ENCODE measurements at places on chromosomes 3 and 15.
A peak's percentile ranks its signal among the peaks of the same experiment; 100 is the strongest.

GRCh38 chr3:190131329-190131728 lies 10.6 kb upstream of the P3H2 start:
- no peak for DNase-seq

- DNase-seq, result peak; percentile 84
Observed at GRCh38 chr3:197516517-197516889, 39.3 kb downstream of the BDH1 start.

DNA sequence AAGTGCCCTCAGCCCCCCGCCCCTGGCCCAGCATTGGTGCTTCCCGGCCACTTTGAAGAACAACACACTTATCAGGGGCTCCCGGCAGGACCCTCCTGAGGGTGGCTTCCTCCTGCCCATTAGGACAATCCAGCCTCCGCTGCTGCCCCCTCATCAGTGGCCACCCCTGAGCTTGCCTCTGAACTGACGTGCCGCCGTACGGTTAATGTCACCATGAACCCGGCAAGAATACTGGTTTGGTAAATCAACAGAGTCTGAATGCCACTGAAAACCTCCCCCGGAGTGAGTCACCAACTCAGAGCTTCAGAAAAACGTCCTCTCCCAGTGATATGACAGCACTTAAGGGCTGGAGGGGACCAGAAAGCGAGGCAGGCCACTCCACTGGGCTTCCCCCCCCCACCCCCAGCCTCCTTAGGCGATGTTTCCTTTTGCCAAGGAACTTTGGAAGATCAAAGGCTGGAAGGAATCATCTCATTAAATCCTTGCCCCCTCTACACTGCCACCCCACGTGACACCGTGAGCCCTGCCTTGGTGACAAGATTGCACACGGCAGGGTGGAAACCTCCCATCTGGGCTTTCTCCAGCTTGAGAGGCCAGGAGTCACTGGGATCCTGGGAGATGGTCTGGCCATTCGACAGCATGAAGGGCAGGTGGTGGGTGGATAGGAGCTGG lies 142.1 kb downstream of the NUP210 start:
- no peak for DNase-seq

- DNase-seq, result no peak
Observed at GRCh38 chr15:73870700-73871408, 2.5 kb upstream of the TBC1D21 start.

DNA sequence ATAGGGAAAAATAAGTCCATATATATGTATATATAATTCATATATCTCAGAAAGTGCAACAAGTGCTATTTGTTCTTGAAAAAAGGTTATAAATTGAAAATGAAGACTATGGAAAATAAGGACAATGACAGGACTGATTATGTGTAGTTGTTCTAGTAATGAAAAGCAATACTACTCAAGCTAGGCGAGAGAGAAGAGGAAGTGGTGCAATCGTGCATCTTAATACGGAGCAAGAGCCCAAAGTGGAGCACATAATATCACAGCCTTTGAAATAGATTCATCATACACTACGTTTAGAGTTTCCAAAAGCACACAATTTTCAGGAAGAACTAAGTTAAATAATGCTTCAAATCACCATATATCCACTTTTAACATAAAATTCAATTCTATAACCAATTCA lies 87.9 kb downstream of the ULK4 start:
- no peak for DNase-seq

DNA sequence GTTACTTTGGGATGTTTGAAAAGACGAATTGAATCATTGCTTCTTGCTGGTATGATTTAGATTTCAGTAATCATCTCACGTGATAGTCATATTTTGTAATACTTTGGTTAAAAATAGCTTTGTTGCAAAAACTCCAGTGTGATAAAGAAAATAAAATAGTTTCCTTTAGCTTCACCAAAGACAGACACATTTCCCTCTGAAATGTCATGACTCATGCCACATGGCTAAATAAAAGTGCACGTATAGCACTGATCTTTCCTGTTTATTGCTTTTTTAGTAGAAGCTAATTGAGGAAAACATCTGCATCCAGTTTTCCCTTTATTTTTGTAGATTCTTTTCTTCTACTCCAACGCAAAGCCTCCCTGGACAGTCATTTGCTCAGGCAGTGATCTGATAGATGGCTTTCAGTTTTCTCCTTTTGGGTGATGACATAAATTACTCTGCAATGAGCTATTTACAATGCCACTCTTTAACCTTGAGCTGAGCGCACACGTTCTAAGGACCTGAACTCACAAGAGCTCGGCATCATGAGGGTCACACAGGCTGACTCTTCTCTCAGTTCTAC lies 84.9 kb downstream of the ARNT2 start:
- peak; percentile 94 for DNase-seq

- no peak for DNase-seq
Observed at GRCh38 chr15:80404761-80405553, 775 bp downstream of the ARNT2 start.

- DNase-seq, result no peak
Observed at GRCh38 chr3:110783541-110783940, 288.1 kb upstream of the NECTIN3 start.

DNA sequence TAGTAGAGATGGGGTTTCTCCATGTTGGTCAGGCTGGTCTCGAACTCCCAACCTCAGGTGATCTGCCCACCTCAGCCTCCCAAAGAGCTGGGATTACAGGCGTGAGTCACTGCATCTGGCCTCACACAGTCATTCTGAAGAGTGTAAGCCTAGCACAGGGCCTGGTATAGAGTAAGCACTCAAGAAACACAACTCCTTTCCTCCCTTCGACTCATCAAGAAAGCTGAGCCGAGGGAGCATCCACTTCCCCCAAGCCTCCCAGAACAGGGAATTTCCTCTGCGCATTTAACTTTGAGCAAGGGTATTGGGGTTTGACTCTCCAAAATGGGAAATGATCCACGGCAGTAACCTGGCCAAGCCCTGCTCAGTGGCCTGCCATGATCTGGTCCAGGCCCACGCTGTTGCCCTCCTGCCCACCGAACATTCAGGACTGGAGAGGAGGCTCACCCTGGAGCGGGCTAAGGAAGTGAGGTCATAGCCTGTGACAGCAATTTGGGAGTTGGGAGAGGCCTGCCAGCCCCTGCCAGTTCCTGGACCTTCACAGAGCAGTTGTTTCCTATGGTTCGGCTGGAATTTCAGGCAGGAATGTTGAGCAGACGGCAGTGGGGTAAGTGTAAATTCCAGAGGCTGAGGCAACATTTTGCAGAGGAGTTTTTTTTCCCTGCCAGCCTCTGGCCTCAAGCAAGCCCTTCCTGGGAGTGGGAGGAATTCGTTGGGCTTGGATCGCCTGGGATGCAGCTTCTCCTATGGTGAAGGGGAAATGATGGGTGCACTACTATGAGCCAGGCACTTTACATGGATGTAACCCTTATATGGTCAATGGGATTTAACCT lies 21.2 kb upstream of the SMAD3 start:
- DNase-seq, result peak; percentile 96

DNA sequence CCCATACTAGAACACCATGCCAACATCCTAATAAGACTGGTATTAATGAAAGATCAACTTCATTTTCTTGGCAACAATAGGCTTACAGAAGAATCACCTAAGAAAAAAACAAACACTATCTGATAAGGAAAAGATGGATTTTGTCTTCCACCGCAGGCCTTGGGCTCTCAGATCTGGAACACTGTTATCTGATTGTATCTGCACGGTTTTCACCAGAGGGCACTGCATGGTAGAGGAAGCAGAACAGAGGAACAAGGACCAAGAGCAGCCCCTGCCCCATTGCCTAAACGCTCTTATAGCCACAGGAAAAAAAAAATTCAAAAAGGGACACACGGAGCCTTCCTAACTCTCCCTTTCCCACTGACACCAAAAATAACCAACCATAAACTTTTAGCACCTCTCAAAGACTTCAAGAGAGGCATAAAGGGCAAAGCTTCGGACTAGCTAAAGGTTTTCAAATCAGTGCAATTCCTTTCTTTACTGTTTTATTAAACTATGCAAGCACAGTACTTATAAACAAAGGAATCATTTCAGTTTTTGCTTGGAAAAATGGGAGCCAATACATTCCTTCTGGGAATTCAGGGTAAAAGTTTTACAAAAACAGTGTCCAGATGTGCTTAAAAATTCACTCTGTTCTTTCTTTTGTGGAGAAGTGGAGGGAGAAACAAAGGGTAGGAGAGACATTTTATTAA lies 23.3 kb downstream of the IL17RD start:
- DNase-seq, result no peak

DNA sequence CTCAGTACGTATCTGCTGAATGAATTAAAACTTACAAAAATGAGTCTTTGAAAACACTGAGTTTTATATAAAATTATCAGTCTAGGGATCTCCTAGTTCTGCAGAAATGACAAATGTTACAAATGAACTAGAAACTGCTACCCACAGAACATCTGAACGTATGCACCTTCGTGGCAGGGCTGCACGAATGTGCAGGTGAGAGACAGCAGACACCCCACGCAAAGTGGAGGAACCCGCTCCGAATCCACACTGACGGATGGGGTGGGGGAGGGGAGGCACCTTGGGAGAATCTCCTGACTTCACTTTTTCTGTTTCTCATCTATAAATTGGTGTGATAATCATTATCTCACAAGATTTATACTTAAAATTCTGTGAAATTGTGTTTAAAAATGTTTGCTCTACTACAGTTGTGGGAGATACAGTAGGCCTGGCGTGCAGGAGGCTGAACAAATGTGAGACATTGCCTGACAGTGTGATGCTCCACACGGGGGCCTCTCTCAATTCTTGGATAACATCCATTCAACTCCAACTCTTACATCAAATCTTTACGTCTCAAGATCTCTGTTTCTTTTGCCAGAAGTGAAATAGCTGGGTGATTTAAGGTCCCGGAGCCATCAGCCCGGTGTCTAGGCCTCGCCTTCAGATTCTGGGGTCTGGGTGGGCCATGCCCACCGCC lies 86.9 kb downstream of the ATP10A start:
- DNase-seq, result peak; percentile 10

DNA sequence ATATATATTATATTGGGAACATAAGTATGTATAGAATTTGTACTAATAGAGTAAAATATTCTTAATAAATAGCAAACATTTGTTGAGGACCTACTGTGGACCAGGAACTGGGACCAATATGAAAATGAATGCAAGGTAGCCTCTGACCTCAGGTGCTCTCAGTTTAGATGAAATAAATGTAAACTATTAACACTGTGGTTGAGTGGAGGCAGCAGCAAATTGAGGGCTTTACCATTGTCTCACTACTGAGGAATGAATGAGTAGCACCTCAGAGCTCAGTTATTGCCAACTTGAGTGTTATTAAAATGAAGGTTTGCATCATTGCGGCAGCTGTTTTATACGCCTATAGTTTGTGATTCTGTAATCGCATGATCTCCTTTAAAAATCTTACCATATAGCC lies 90.9 kb upstream of the CGNL1 start:
- DNase-seq, result no peak

DNA sequence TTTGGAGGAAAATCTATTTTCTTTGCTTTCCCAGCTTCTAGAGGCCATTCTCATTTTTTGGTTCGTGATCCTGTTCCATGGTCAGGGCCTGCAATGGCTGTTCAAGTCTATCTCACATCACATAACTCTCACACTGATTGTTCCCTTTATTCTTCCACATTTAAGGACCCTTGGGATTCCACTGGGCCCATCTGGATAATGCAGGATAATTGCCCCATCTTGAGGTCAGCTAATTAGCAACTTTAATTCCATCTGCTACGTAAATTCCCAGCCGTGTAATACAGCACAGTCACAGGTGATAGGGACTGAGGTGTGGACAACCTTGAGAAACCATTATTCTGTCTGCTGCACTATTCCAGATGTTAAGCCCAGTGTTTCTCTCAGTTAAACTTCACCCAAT lies 311.6 kb upstream of the CNTN4 start:
- DNase-seq, result no peak

DNA sequence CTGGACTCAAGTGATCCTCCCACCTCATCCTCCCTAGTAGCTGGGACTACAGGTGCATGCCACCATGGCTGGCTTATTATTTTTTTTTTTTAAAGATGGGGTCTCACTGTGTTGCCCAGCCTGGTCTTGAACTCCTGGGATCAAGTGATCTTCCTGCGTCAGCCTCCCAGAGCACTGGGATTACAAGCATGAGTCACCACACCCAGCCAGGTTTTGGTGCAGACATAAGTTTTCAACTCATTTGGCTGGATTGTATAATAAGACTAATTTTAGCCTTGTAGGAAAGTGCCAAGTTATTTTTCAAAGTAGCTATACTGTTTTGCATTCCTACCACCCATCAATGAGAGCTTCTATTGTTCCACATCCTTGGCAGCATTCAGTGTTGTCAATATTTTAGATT lies 32.1 kb downstream of the BUB1B start:
- DNase-seq, result peak; percentile 88

DNA sequence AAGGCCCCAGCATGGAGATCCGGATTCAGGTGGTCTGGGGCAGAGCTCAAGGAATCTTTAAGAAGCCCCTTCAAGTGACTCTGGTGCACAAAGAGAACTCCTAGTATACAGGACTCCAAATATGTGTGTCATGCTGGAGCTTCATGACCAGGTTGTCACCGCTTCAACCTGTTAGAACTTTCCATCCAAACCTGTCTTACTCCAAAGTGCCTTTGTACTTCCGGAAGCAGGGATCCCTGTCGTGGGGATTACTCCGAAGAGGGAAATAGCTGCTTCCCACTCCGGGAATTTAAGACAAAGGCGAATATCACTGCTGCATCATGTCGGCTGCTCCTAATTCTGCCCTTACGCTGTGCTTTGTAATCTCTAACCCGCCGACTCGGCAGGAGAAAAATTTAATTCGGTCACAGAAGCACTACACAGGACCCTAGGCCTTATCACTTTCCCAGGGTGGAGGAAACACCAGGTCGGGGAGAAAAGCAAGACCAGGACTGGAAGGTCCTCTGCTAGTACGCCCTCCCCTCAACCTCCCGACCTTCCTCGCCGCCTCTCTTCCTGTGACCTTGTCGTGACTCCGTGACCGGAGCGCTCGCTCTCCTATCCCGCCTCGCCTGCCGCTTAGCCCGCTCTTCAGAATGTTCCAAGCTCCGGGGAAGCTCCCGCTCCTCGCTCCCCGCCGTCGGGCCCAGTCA lies 730 bp downstream of the HIGD1A start:
- no peak for DNase-seq

- DNase-seq, result peak; percentile 82
Observed at GRCh38 chr3:151864423-151865101, 8.9 kb upstream of the SUCNR1 start.

GRCh38 chr15:91861223-91861622 lies 7.7 kb downstream of the SLCO3A1 start:
- no peak for DNase-seq

All from AG10803 (cell line).